WTC11 (cell line): ENCODE measurements at places on chromosomes 3 and 15. TPM values are rescaled to one million over a fixed set of nuclear protein-coding genes. Genes with fewer than 3 reads are reported as not detected.

Gene CLDND1
- total RNA-seq, result 74.8 to 80.6 TPM (median 78.5 TPM) in 3 replicates

Gene PEX5L
- total RNA-seq, result 3.2 to 4.5 TPM (median 4.0 TPM) in 3 replicates

Gene GREM1
- 0.59 to 1.4 TPM (median 0.71 TPM) in 3 replicates for total RNA-seq

Gene CCDC39
- total RNA-seq, result 0.44 to 0.98 TPM in 2 of 3 replicates, not detected in the other

Gene LMAN1L
- total RNA-seq, result not detected in 3 replicates

Gene PHLDB2
- 23.5 to 40.3 TPM (median 24.9 TPM) in 3 replicates for total RNA-seq

Gene EPHB3
- total RNA-seq, result 5.3 to 11.4 TPM (median 6.3 TPM) in 3 replicates

Gene ANKRD34C
- total RNA-seq, result not detected in 3 replicates

Gene IMPG2
- 0.02 to 0.09 TPM (median 0.04 TPM) in 3 replicates for total RNA-seq

Gene HIGD2B
- 0.18 TPM in 1 of 3 replicates, not detected in the others for total RNA-seq

Gene TMF1
- 18.8 to 23.9 TPM (median 20.6 TPM) in 3 replicates for total RNA-seq

Gene RPL14
- 2,759 to 2,816 TPM (median 2,760 TPM) in 3 replicates for total RNA-seq

Gene MME
- 23.7 to 24.4 TPM (median 23.9 TPM) in 3 replicates for total RNA-seq

Gene IGSF10
- 0.60 to 0.70 TPM (median 0.66 TPM) in 3 replicates for total RNA-seq

Gene LRRC15
- 0.07 to 0.11 TPM (median 0.11 TPM) in 3 replicates for total RNA-seq

DNA sequence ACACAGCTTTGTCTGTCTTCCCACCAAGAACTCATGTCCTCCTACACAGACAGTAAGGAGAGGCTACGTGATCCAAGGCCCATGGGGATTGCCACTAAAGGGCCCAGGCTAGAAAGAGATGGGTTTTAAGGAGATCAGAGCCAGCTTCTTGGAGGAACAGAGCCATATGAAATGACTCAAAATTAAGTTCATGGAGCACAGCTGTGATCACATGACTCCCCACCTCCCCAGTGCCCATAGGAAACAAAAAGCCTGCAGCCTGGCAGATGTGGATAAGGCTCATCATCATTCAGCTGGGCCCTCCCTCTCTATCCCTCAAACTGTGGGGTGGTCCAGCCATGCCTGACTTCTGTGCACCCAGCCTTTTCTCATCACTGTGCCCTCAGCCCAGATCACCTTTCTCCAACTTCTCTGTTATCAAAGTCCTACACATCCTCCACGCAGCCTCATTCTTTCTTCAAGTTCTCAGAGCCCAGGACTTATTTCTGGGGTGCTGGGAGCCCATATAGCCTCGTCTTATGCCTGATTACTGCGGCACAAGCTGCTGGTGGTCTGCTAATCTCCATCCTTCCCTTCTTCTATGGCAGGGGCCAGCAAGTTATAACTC, 137.6 kb downstream of the SMAD6 start:
- DNase-seq, result no peak

GRCh38 chr3:17845026-17845812, 102.8 kb upstream of the TBC1D5 start:
- no peak for DNase-seq

GRCh38 chr3:121552379-121552778, 6.6 kb upstream of the POLQ start:
- no peak for DNase-seq

GRCh38 chr3:146222204-146223046, 28.5 kb downstream of the PLSCR4 start:
- peak; percentile 46 for DNase-seq

DNA sequence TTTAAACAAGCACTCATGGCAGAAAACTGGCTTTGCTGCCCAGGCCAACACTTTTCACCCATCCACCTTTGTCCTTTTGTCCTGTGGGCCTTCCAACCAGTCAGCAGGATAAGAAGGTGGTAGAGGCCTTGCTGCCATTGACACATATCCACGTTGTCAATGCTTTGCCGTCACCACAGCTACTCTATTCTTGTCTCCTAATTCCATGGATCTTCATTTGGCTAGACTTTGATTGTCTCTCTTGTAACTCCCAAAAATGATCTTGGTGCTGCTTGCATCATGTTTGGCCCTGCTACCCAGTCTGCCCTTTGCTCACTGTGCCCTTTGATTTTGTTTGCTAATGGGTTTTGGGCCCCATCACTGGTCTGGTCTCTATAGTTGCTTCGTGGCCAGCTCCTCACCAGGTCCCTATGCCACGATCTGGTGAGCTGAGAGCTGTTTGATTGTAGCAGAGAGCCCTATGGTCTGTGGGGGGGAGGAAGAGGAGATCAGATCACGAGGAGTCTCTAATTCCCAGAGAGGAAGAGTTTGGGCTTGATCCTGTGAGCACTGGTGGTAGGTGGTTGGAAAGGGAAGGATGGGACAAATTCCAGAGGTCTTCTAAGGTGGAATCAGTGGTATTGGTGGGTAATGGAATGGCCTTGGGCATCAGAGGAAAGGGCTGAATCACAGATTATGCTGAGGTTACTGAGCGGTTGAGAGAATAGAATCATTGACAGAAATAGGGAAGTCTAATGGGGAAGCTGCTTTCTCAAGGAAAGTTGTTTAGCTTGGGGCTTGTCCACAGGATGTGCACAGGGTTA, 40.3 kb downstream of the ABHD2 start:
- DNase-seq, result no peak

DNA sequence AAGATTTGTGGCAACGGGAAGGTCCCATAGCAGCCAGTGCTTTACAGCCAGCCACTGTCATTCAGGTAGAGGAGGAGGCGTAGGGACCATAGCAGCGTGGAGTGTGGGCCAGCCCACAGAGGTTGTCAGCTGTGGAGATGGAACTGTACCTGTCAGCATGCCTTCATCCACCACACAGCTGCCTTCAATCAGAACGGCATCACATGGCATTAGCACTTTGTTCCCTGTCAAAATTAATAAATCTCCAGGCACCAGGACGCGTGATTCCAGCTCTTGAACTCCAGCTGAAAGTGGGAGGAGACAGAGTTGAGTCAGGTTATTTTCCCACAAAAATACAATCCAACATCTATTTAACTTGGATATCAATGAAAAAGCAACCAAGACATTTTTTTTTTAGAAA, 84.0 kb downstream of the ATP13A4 start:
- no peak for DNase-seq

GRCh38 chr15:52290800-52291199, 4.8 kb downstream of the MYO5C start:
- no peak for DNase-seq

- DNase-seq, result no peak
These were observed 35.6 kb downstream of the LNP1 start for GRCh38 chr3:100436951-100437350.

GRCh38 chr15:58486062-58486461, 54.3 kb downstream of the LIPC start:
- no peak for DNase-seq

DNA sequence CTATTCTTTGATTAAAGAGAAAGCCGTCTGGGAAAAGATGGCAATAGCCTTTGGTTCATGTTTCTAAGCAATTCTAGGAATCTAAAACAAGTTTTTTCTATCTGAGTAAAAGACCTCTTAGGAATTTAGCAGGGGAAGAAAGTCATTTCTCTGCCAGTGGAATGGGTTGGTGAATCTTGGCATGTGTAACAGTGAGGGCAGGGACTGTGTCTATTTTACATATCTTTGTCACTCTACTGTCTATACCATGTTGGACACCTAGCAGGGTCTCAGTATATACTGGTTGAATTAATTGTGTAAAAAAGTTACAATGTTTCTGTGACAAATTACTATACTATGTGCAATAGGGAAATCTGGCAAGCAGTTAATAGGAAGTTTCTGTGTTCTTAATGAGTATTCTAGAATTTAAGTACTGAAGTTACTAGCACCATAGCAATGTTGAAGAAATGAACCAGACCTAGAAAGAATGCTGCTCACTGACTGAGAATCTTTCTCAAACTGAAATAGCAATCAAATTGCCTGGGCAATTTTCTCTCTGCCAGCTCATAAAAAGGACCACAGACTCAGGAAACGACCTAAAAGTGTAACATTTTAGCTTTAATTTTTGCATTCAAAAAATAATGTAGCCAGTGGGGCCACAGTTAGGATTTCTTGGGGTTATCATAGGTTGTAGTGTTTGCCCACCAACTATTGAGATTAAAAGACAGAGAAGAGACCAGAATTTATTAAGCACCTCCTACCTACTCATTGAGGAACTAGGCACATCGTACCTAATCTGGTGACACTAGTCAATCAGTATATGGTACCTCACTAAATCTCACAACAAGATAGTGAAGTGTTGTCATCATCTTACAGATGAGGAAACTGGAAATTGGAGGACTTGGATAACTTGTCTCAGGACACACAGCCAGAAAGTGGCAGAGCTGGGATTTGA, 56.2 kb upstream of the LEKR1 start:
- no peak for DNase-seq

DNA sequence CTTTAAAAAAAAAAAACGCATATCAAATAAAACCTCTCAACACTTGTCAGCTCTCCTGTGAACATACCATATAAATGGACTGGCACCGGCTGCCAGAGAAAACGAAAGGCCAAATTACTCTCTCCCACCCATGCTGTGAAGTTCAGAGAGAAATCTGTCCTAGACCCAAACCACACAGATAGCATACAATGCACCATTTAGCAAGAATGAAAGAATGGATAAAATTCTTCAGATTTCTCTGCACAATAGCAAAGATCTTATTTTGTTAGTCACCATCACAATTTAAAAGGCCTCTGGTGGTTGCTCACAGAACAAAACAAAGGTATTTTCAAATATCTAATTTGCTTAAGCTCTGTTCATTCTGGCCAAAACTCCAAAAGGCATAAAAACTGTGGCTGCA, 93.9 kb upstream of the BHLHE40 start:
- no peak for DNase-seq

DNA sequence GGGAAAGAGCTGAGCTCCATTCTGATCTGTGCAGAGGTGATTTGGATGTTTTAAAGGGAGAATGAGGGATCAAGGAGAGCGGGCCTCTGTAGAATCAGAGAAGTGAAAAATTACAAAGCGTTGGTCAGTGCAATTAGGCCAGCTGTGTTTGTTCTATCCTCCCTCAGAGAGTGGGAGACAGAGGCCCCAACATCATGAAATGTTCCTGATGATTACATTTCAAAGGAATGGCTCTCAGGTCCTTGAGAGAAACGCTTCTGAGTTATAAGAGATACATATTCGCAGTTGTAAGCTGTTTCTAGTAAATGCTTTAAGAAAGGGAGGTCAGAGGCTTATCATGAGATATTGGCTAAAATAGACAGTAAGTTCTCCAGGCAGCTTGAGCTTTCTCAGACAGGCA, 15.7 kb upstream of the CAND2 start:
- no peak for DNase-seq

GRCh38 chr15:92797168-92798052, 102.7 kb upstream of the CHD2 start:
- DNase-seq, result no peak

- no peak for DNase-seq
These were observed 44.4 kb downstream of the CSNK1G1 start for GRCh38 chr15:64311566-64311965.

- no peak for DNase-seq
These were observed 231.4 kb upstream of the UMPS start for GRCh38 chr3:124498891-124499290.

GRCh38 chr3:194255252-194256039, 95.7 kb downstream of the CPN2 start:
- no peak for DNase-seq

- no peak for DNase-seq
These were observed 8.7 kb upstream of the LRTM1 start for GRCh38 chr3:54936561-54936960.

- DNase-seq, result no peak
These were observed 38.1 kb downstream of the UBE2E1 start for GRCh38 chr3:23843869-23844268.

GRCh38 chr3:150635076-150635475, 32.0 kb downstream of the SELENOT start:
- DNase-seq, result no peak

DNA sequence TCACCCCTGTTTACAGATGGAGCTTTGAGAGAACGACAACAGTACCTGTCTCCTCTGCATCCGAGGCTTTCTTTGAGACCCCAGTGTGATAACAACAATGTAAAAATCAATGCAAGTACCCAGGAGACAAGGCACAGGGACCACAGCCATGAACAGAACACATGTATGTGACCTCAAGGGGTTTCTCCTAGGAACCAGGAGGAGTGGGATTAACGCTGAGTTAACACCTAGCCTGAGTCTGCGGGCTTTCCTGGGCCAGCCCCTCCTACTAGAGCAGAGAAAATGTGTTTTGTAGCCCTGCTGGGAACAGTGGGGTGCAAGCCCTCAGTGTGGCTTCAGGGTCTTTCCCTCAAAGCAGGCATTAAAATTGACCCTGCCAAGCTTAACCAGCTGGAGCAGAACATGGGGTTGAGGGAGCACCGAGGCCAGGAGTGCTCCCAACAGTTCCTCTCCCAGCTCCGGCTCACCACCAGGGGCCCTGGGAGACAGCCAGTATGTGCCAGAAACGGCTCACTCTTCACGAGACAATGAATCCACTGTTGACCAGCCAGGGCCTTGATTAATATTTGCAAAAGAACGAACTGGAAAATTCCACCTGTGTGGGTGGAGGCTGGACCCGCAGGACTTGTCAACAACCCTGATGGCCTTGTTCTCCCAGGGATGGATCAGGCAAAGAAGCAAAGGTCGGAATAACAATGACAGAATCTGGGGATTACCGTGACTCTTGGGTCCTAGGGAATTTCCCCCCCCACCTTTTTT, 3.6 kb downstream of the CHDH start:
- DNase-seq, result peak; percentile 31

DNA sequence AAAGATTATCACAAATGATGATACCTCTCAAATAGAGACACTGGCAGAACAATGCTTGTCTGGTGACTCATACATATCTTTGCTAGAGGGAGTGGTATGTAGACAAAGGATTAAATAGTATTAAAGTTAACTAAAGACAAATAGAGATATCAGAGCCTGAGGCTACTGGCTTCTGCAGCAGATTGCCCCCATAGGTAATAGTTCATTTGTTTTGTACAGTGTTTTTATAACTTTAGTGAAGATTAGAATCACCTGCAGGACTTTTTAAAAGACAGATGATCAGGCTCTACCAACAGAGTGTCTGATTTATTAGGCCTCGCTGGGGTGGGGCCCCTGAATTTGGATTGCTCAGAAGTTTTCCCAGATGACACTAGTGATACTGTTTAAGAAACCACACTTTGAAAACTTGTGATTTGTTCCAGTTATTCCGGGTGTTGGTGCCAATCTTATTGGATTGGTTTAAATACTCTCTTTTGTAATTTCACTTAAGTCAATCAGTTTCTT, 96.4 kb downstream of the NAALADL2 start:
- DNase-seq, result no peak

DNA sequence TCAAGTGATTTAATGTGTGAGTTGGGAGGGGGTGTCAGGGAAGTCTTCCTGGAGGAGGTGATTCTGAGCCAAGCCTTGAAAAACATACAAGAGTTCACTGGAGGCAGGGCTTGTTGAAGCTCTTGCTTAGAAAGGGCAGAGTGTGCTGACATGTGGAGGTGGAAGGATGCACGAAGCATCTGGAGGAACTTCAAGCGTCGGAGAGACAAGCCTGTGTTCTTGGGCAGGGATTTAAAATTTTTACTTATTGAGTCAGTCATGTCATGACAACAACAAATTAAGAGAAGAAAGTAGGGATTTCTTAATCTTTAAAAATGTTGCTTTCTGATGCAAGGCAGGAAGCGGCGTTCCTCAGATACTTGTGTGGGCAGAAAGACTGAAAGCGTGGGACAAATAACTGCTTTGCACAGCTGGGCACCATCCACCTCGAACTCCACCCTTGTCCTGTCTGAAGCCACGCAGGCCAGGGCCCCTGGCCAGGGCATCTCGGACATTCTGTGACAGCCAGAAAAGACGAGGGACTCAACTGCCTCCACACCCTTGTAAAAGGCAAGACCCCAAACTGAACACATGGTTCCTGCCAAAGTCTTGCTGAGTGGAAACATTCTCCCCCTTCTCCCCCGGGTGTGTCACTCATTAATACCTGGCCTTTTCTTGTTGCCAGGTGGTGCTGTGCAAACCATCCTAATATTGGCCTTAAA, 6.9 kb upstream of the IL16 start:
- DNase-seq, result no peak
